ENCODE measurements at places on chromosomes 11 and 22. TPM values are rescaled to one million over a fixed set of nuclear protein-coding genes. Genes with fewer than 3 reads are reported as not detected.

TMEM86A gene
- polyA plus RNA-seq, result 7.0 TPM

DNA sequence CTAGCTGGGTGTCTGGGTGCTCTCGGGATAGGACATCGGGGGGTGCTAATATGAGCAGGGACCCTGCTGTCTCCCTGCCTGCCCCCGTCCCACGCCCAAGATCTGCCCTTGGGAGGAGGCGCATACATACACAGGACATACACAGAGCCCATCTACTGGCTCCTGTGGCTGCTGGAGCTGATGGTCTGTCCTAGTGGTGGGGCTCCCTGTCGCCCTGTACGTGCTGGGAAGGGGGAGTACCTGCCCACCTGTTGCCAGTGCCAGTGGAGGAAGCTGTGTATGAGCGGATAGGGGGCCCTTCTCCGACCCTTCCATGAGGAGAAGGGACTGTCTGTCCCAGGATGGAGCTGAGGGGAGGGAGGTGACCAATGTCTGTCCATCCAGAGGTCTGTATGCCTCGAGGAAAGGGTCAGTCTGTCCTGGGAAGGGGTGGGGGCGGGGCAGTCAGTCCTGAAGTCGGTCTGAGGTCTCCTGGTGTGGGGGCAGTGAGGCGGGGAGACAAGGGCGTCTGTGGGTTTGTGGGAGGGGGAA is 952 bp downstream of the TBC1D10A start:
- no peak for DNase-seq

F2 gene
- polyA plus RNA-seq, result 0.11 TPM

DNA sequence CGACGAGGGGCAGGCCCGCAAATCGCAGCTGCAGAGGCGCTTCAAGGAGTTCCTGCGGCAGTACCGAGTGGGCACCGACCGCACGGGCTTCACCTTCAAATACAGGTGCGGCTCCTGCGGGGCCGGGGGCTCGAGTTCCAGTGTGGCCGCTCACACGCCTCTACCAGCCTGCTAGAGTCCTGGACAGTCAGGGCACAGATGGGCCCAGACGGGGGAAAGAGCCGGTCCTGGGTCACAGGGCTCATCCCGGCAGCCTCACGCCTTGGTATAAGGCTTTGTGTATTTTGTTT is 506 bp downstream of the MCM5 start:
- DNase-seq, result no peak

C11orf58 gene
- 374 TPM for polyA plus RNA-seq

DNA sequence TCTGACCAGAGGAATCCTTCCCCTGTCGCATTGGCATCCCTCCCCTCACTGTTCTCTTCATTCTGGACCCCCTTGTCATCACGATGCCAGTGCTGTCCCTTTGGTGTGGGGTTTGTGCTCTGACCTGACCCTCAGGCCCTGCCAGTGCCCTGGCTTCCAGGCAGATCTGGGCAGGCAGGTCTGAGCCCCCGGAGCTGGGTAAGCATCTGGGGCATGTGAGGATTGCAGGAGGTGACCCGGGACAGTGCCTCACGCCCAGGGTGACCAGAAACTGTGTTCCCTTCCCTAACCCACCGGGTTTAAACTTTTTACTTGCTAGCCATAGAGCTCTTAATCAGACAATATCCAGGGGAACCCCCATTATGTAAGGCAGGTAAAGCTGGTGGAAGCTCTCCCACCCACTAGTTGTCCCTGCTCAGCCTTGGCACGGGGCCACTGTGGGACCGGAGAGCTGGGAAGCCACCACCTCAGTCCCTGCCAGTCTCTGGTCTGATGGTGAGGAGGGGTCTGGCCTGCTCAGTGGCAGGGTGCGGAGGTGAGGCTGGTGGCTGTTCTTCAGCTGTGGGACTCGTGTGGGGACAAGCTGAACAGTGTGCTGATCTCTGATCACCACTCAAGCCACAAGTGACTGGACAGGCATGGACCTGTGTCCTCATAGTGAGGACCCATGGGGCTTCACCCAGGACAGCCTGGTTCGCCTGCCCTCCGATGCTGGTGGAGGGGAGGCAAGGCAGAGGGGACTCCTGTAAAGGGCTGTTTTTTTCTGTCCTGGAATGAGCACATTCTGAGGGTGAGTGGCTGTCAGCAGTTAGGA is 38.0 kb downstream of the BCR start:
- DNase-seq, result no peak

DNA sequence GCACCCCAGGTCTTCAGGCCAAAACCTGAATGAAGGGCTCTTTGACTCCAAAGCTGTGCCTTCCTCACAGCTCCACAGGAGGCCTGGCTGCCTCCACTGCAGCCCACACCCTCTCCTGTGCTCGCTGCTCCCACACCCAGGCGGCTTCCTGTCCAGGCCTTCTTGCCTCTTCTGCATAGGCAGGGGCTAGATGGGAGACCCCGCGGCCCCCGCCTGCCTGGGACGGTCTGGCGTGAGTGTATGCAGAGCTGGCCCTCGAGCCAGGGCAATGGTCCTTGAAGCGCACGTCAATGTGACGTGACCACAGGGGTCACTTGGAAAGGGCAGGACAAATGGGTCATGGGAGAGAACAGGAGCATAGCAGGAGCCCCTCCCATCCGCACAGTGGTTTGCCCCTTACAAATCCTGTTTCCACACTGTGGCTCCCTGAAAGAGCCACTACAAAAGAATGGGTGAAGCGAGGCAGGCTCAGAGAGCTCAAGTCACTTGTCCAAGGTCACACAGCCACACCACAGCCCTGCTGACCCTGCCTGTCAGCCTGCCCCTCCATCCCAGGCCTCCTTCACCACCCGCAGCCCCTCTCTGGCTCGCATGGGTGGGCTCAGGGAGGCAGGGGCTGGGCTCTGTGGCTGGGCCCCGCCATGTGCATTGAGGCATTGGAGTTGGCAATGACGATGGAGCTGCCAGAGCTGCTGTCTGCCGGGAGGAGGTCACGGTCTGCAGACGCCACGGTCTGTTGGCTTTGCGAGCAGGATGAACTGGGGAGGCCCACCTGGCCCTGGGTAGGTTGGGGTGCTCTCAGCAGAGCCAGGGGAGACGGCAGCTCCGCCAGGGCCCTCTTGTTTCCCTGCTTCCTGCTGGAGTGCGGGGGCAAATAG is 71.2 kb upstream of the WNT11 start:
- no peak for DNase-seq

NUP160 gene
- polyA plus RNA-seq, result 55.3 TPM

TYR gene
- 0.17 TPM for polyA plus RNA-seq

DNA sequence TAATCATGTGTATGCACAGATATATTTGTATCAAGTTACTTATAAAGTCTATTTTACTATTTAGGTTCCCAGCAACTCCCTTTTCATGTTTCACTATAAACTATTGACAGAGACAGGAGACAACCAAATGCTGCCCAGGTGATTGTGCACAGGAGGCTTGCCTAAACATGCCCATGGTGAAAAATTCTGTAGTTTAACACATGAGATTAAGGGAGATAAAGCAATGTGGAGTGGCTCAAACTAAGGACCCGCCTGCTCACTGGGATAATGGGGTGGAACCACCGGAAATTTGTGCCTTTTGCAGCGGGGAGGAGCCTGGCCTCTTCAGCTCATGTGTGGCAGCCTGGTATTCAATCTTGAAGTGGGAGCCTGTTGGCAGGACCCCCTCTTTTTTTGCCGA is 459.5 kb upstream of the CNTN5 start:
- DNase-seq, result no peak

DNA sequence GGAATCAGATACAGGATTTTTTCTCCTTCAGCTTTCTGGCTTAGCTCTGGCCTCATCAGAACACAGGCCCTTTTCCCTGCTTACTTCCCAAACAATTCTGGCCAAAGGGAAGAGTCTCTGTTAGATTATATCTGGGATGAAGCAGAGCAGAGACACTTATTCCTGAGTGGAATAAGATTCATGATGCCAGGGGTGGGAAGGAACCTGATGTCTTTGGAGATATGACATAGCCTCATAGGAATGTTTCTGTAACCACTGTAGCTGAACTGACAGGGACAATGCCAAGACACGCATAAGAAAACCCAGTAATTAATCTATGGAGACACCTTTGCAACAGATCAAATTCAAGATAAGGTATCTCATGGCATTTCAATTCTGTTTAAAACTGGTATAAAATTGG is 177.1 kb upstream of the RAG2 start:
- no peak for DNase-seq

DNA sequence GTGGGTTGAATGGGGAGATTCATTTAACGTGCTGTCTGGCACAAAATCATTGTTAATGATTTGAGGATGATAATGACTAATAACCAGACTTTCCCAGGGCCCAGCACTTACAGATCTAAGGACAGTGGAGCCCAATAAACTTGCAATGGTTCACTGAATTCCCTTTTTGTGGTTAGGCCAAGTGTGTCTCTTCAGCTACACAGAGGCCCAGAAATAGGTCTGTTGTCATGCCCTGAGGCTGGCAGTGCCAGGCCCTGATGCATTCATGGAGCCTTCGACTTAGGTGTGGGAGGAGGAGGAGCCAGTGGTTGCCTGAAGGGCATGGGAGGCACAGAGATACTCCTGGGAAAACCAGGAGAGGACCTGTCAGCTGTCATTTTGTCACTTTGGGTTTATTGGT is 56.1 kb downstream of the KIAA1671 start:
- DNase-seq, result no peak

DNA sequence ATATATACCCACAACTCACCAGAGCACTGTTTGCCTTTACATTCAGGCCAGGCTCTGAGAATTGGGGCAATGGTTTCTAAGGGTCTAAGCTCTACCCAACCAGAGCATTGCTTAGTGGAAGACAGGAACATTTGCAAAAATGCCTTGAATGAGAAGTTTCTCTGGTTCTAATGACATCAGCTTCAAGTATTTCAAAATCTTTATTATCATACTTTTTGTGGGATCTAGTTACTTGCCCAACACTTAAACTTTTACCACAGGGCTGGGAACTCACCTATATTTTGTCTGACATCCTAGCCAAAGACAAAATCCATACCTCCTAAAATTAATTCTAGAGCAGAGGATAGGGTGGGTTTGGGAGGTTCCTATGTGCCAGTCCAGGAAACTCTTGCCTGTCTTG is 51.5 kb downstream of the INSC start:
- no peak for DNase-seq

TREH gene
- 1.8 TPM for polyA plus RNA-seq

- no peak for DNase-seq
These were observed 42.8 kb downstream of the GLYAT start for GRCh38 chr11:58688789-58689503.

- DNase-seq, result no peak
These were observed 6.6 kb upstream of the PLAAT4 start for GRCh38 chr11:63530021-63530420.

GRCh38 chr11:65498042-65498726 is 661 bp upstream of the MALAT1 start:
- no peak for DNase-seq

FAM118B gene
- 27.5 TPM for polyA plus RNA-seq

DNA sequence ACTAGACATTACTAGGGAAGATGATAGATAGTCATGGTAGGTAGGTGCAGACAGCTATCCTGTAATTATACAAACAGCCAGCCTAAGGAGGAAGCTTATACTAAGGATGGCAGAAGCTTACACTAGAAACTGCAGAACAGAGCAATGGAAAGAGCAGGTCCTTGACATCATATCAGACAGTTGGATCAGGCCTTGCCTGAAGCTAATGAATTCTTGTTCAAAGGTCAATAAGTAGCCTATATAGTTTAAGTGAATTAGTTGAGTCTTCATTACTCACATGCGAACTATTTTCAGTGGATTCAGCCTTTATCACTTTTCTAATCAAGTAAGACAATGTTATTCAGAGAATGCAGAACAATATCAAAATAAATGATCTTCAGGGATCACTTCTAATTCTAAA is 22.3 kb upstream of the GRK3 start:
- DNase-seq, result no peak
